ENCODE measurements at places on chromosomes 2 and 18. TPM values are rescaled to one million over a fixed set of nuclear protein-coding genes. Genes with fewer than 3 reads are reported as not detected.

Gene POU3F3
- under 0.01 TPM for total RNA-seq

Gene SCYGR5
- total RNA-seq = not detected

Gene SLC9A4
- total RNA-seq = not detected

Gene MYOM1
- total RNA-seq = 1.8 TPM

Gene GAREM1
- total RNA-seq = 5.0 TPM

Gene TNFAIP6
- 43.1 TPM for total RNA-seq
